ENCODE measurements at places on chromosomes 6 and 20. TPM values are rescaled to one million over a fixed set of nuclear protein-coding genes. Genes with fewer than 3 reads are reported as not detected.

FAM210B gene
- polyA plus RNA-seq, result 39.6 TPM

- DNase-seq, result no peak
Observed at GRCh38 chr20:43843965-43844660, 70.5 kb upstream of the TOX2 start.

- no peak for DNase-seq
Observed at GRCh38 chr20:1528811-1529210, 28.7 kb downstream of the SIRPD start.

GRCh38 chr6:30013291-30013922 is 47.7 kb upstream of the POLR1H start:
- DNase-seq, result no peak
